ENCODE measurements at places on chromosomes 4 and X.

- peak; percentile 18 for DNase-seq
These were observed 87.2 kb downstream of the AREG start for GRCh38 chr4:74531963-74532794.

GRCh38 chr4:122775039-122775438 is 42.5 kb downstream of the BBS12 start:
- no peak for DNase-seq

DNA sequence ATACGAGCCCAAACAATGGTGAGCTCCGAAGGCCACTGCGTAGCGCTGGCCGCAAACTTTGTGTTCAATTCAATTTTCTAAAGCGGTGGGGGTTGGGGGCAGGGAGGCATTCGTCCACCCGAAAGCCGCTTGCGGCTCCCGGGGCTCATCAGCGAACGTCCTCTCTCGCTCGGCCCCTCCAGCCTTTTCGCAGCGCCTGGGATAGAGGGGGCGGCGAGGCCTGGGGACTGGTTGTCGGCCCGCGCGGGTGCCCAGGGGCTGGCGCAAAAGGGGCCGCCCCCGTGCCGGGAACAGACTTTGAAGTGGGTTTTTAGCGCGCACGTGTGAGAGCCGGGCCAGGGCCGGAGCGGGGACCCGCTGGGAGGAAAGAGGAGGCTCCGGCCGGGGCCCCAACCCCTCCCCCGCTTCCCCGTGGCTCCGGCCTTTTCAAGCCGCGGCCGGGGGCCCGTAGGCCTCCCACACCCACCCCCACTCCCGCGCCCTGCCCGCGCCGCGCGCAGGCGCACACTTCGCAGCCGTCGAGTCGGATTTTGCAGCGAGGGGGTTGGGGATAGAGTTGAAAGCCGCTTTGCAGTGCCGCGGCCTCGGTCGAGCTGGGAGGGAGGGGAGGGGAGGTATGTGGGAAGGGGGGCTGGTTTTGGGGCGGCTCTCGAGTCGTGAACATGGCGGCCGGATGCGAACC is 8.3 kb downstream of the ZIC3 start:
- DNase-seq, result no peak

GRCh38 chr4:107210450-107211239 is 174.5 kb upstream of the DKK2 start:
- DNase-seq, result no peak

DNA sequence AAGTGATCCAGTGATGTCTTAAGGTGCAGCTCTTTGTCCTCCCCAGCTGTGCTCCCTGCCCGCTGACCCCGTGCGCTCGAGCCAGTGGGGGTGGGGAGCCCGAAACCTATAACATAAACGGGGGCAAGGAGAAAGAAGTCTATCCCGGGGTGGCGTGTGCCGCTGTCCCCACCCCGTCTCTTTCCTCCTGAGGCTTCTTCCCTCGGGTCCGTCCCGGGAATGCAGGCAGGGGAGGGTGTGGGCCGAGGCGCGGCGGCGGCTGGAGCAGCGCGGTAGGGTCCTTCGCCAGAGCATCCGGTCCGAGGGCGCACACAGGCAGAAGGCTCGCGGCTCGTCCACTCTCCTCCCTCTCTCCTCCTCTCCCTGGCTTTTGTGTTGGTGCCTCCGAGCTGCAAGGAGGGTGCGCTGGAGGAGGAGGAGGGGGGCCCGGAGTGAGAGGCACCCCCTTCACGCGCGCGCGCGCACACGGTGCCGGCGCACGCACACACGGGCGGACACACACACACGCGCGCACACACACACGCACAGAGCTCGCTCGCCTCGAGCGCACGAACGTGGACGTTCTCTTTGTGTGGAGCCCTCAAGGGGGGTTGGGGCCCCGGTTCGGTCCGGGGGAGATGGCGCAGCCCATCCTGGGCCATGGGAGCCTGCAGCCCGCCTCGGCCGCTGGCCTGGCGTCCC is at the start of gene RAB33A:
Gene RAB33A (plus strand): TSS at position 517 of the 681 bp plus-strand sequence. CDS start 101 bp downstream, at position 618.
- DNase-seq, result peak; percentile 71

DNA sequence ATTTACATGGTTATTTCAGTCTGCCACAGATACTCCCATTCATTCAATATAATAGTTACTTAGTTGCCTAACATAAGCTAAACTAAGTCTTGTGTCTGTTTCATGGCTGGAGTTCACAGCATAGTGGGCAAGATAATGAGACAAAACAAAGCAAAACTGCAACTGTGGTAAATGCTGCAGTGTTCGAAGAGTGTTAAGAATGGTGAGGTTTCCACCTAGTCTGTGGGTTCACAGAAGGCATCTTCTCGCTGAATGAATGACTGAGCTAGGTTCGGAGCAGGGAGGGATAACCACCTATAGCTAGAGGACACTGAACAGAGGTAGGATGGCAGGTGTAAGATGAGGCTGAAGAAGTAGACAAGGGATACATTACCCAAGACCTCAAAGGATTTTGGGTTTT is 171.0 kb downstream of the FBXW7 start:
- no peak for DNase-seq

DNA sequence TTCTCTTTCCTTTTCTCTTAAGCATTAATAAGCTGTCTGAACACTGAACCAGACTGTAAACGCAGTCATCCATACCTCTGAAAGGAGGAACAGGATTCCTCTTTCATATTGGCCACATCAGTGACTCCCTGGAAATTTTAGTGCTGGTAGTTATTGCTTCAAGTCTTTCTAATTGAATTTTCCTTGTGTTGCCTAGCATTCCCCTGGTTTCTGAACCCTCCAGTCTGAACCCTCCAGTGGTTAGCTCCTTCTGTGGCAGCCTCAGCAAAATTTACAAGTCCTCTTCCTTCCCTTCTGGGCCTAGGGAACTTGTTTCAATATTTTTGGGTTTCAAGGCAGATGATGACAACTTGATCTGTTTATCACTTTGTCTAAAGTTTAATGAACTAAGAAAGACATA is 7.9 kb downstream of the SPARCL1 start:
- DNase-seq, result no peak

DNA sequence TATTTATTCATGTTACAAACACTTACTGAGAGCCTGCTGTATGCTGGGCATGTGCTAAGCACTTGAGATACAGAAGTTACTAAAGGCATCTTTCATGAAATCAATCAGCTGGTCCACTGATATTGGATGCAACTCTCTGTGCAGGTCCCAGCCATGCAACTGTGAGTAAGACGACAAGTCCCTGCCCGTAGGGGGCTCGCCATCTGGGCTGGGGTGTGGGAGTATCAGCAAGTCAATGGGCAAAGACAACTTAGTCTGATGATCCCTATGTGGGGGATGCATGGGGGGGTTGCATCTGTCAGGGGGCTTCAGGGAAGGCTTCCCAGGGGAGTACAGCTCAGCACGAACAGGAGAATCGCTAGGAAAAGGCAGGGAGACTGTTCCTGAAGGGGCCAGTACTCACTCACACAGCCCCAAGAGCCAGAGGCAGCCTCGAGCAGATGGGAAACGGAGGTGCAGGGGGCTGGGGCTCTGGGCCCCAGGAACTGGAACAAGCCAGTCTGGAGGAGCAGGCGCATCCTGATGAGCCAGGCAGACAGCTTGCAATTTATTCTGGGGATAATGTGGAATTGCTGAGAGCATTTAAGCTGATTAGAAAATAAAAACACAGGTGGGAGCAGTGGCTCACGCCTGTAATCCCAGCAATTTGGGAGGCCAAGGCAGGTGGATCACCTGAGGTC is 40.2 kb downstream of the CRMP1 start:
- DNase-seq, result no peak

- no peak for DNase-seq
These were observed 104.5 kb downstream of the IRF2 start for GRCh38 chr4:184369871-184370270.

GRCh38 chrX:154515090-154515965 is 704 bp downstream of the FAM3A start:
- DNase-seq, result peak; percentile 32

GRCh38 chrX:10677490-10677889 is 57.1 kb upstream of the MID1 start:
- DNase-seq, result no peak

GRCh38 chr4:1695913-1696312 is 11.8 kb upstream of the FAM53A start:
- DNase-seq, result no peak

- DNase-seq, result no peak
These were observed 678.2 kb upstream of the FAM241A start for GRCh38 chr4:111466811-111467604.

DNA sequence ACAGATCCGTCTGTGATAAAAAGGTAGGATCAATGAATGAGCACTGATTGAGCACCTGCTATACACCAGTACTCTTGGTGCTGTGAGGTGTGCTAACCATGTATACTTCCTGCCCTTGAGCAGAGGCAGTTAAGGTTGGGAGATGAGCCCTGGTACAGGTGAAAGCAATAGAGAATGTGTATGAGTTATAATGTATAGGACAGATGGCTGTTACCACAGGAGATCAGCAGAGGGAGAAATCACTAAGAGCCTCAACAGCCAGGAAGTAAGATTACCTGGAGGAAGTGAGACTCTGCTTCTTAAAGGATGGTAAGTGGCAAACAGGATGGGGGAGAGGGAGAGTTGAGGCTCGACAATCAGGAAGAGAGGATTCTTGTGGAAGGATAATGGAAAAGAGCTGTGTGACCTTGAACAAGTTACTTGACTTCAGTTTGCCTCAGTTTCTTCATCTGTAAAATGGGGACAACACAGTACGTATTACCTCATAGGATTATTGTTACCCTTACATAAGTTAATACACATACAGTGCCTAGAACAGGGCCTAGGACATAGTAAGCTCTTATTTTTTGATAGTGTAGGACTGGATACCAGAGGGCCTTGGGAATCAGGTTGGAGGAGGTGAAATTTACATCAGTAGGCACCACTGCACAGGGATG is 9.1 kb downstream of the CXCR3 start:
- DNase-seq, result no peak

GRCh38 chrX:19085666-19086065 is 36.6 kb downstream of the ADGRG2 start:
- no peak for DNase-seq

GRCh38 chr4:118760092-118760491 is 74.9 kb downstream of the METTL14 start:
- DNase-seq, result no peak

- DNase-seq, result no peak
These were observed 6.7 kb downstream of the TBL1X start for GRCh38 chrX:9471571-9471985.

DNA sequence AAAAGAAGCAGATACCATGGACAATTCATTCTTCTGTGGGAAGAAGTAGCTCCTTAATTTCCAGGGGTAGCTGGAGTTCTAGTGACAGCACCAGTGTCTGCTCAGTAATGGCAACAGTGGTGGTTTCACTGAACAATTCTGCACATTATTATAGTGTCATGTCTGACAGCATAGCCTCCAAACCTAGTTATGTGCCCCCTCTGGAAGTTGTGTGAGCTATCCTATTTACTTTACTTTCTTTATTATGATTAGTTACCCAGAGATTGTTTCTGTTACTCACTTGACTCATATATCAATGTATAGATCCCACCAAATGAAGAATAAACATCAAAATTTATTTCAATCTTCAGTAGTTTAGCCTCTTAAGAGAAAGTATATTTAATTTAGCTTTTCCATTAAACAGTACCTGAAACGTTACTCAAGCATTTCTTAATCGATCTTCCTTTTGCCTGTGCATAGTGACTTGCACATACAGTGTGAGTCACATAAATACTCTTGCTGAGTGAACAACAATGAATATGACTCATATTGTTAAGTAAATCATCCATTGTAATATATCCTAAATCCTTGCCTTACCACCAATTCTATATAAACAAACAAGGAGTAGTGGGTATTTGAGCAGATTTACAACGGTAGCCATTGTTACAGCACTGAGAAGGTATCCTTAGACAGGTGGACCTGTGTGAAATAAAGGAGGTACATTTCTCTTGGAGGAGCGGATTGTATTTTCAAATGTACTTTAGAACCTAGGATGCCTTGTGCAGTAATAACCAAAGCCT is 534.7 kb downstream of the ANKRD50 start:
- DNase-seq, result no peak

- no peak for DNase-seq
These were observed 64.5 kb downstream of the TENM3 start for GRCh38 chr4:182307746-182308145.

- no peak for DNase-seq
These were observed 38.6 kb downstream of the NSUN7 start for GRCh38 chr4:40788331-40788730.

- no peak for DNase-seq
These were observed 868.8 kb downstream of the CCSER1 start for GRCh38 chr4:90995996-90996395.

DNA sequence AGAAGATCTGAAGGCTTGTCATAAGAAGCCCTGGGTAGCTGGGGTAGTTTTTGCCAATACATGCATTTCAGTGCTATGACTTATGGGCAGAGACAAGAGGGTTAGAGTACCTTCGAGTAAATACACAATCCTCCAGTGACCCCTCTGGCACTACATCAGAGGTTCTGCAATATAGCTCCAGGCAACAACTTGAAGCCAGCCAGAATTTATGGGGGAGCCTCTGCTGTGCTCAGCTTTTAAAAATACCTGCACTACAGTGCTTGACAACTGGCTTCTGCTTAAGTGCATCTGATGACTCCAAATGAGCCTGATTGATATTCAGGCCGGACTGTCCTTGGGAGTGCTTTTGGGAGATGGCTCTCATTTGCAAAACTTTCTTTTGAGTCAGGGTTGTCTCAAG is 44.9 kb upstream of the SMAD1 start:
- DNase-seq, result no peak

- no peak for DNase-seq
These were observed 95.0 kb downstream of the SH3KBP1 start for GRCh38 chrX:19792412-19792811.

GRCh38 chr4:16415751-16416150 is 189.5 kb upstream of the TAPT1 start:
- DNase-seq, result no peak
